Liver (tissue), 10 donors: ENCODE measurements at places on chromosomes 5 and 9.

DNA sequence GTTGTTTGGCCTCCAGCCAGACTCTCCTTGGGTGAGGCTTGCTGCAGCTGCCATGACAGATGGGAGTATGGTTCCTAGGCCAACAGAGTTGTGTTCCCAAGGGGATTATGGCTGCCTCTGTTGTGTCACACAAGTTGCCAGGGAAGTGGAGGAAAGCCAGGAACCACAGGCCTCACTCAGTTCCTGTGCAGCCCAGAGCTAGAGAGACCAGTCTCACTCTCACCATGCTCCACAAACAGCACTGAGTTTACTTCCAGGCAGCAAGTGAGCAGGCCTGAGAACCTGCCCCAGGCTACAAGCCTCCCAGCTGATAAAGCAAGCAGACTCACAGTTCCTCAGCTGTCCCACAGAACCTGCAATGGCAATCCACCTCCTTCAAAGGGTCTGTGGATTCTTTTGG, 273.6 kb upstream of the TAS2R1 start:
- no peak overlapping the region for H3K4me3 ChIP-seq
- no peak for DNase-seq
- H3K27me3 ChIP-seq, result no peaks in the 10 kb centered on the region
- no peaks in the 10 kb centered on the region for H3K36me3 ChIP-seq

- no peak for DNase-seq
- H3K4me1 ChIP-seq, result no peaks in the 10 kb centered on the region
- H3K27me3 ChIP-seq, result no peaks in the 10 kb centered on the region
- no peaks in the 10 kb centered on the region for H3K36me3 ChIP-seq
- no peak overlapping the region for H3K4me3 ChIP-seq
Observed at GRCh38 chr5:178640331-178641045, 13.6 kb upstream of the CLK4 start.

DNA sequence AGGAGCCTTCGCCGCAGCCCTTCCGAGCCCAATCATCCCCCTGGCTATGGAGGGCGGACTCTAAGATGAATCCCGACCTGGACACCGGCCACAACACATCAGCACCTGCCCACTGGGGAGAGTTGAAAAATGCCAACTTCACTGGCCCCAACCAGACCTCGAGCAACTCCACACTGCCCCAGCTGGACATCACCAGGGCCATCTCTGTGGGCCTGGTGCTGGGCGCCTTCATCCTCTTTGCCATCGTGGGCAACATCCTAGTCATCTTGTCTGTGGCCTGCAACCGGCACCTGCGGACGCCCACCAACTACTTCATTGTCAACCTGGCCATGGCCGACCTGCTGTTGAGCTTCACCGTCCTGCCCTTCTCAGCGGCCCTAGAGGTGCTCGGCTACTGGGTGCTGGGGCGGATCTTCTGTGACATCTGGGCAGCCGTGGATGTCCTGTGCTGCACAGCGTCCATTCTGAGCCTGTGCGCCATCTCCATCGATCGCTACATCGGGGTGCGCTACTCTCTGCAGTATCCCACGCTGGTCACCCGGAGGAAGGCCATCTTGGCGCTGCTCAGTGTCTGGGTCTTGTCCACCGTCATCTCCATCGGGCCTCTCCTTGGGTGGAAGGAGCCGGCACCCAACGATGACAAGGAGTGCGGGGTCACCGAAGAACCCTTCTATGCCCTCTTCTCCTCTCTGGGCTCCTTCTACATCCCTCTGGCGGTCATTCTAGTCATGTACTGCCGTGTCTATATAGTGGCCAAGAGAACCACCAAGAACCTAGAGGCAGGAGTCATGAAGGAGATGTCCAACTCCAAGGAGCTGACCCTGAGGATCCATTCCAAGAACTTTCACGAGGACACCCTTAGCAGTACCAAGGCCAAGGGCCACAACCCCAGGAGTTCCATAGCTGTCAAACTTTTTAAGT, 819 bp downstream of the ADRA1B start:
- H3K27me3 ChIP-seq, result no peaks in the 10 kb centered on the region
- DNase-seq, result no peak
- peaks cover 55% of the 10 kb centered on the region for H3K4me1 ChIP-seq
- H3K36me3 ChIP-seq, result no peaks in the 10 kb centered on the region
- H3K4me3 ChIP-seq, result peak overlapping the region; percentile 65
- peak overlapping the region; percentile 76 for H3K27ac ChIP-seq

- DNase-seq, result no peak
- no peak overlapping the region for H3K4me3 ChIP-seq
- no peak overlapping the region for H3K27ac ChIP-seq
- no peaks in the 10 kb centered on the region for H3K4me1 ChIP-seq
- H3K27me3 ChIP-seq, result no peaks in the 10 kb centered on the region
Observed at GRCh38 chr5:22329683-22330082, 523.5 kb downstream of the CDH12 start.

DNA sequence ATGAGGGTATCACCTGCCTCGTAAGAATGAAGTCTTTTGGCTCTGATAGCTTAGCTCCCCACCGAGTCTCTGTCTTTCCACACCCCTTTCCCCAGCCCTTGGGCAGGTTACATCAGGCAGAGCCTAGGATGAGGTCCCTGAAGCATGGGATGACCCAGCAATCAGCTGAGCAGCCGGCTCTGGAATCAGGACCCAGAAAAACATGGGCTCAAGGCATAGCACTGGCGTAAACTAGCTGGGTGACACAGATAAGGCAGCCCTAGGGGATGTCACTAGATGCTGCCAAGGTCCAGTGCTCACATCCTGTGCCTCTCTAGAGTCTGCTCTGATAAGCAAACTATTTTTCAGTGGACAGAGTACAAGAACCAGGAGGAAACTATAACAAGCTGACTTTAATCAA, 26.6 kb downstream of the IDNK start:
- DNase-seq, result peak; percentile 55
- no peak overlapping the region for H3K27ac ChIP-seq
- no peak overlapping the region for H3K4me3 ChIP-seq
- no peaks in the 10 kb centered on the region for H3K27me3 ChIP-seq
- H3K4me1 ChIP-seq, result no peaks in the 10 kb centered on the region
- H3K36me3 ChIP-seq, result no peaks in the 10 kb centered on the region

- H3K4me1 ChIP-seq, result no peaks in the 10 kb centered on the region
- no peaks in the 10 kb centered on the region for H3K27me3 ChIP-seq
- DNase-seq, result no peak
- H3K36me3 ChIP-seq, result no peaks in the 10 kb centered on the region
- H3K4me3 ChIP-seq, result no peak overlapping the region
Observed at GRCh38 chr9:89491694-89492093, 6.2 kb downstream of the SEMA4D start.

DNA sequence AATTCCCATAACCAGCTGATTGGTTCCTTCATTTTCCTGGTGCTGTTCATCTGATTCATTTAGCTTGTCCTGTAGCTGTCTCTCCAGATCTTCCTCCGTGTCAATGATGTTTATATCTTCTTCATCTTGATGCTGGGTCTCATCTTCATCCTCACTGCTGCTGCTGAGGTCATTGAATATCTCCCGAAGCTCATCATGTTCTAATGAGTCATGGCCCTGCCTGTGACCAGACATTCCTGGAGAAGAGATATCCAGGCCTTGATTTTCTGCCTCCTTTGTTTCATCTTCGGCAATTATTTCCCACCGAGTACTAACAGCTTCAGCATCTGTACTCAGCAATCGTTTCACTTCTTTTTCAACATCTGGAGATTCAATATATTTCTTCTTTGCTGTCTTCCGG, 1.4 kb downstream of the TAF7 start:
- peaks cover 5% of the 10 kb centered on the region for H3K4me1 ChIP-seq
- no peak overlapping the region for H3K4me3 ChIP-seq
- no peak overlapping the region for H3K27ac ChIP-seq
- peaks cover 25% of the 10 kb centered on the region for H3K36me3 ChIP-seq
- no peak for DNase-seq
- no peaks in the 10 kb centered on the region for H3K27me3 ChIP-seq

DNA sequence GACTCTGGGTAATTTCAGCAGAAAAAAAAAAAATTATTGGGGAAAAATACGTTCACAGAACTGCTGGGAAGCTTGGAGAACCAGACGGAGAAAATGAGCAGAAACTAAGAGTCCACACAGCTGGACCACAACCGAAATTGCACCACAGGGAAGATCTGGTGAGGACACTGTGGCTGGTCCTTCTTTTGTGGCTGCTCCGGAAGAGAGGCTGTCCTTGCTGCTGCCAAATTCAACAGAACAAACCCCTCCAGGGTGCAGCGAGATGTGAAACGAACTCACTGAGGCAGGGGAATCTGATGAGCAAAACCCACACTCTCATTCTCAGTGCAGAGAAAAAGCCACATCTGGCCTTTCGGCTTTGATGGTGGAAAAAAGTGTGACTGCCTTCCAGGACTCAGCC, 200.0 kb downstream of the ACTL7B start:
- H3K27me3 ChIP-seq, result no peaks in the 10 kb centered on the region
- H3K4me3 ChIP-seq, result no peak overlapping the region
- H3K4me1 ChIP-seq, result no peaks in the 10 kb centered on the region
- no peaks in the 10 kb centered on the region for H3K36me3 ChIP-seq

DNA sequence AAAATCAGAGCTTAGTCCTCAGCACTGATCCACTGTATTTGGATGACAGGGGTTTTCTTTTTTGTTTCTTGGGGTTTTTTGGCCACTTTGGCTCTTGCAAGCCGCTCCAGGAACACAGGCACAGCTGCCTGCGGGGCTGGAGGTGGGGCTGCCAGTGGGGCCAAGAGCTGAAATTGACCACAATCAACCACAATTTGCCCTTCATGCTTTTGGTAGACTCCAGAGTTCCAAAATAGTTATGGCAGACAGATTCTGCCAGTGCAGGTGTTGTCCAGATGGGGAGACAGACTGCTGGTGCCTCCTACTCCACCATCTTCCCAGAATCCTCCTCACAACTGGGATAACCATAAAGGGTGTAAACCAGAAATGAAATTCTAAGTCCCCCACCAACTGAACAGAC, 36.5 kb downstream of the PLEKHG4B start:
- H3K27me3 ChIP-seq, result no peaks in the 10 kb centered on the region
- no peak for DNase-seq
- no peaks in the 10 kb centered on the region for H3K4me1 ChIP-seq
- no peak overlapping the region for H3K27ac ChIP-seq
- H3K36me3 ChIP-seq, result no peaks in the 10 kb centered on the region
- no peak overlapping the region for H3K4me3 ChIP-seq

DNA sequence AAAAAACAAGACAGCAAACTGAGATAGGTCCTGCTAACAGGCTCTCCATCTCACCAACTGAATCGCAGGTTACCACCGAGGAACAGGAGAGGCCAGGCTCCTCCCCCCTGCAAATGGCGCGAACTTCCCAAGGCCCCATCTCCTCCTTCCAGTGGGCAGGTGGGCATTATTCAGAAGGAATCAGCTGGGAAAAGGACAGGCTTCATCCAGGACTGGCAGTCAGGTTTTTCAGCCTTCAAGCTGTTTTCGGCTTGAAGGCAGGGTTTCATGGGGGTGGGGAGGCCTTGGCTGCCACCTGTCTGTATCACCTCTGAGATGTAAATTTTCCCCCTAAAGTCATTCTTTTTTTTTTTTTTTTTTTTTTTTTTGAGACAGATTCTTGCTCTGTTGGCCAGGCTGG, 79.4 kb downstream of the SFXN1 start:
- no peaks in the 10 kb centered on the region for H3K36me3 ChIP-seq
- DNase-seq, result no peak
- no peak overlapping the region for H3K27ac ChIP-seq
- peaks cover 3% of the 10 kb centered on the region for H3K27me3 ChIP-seq

DNA sequence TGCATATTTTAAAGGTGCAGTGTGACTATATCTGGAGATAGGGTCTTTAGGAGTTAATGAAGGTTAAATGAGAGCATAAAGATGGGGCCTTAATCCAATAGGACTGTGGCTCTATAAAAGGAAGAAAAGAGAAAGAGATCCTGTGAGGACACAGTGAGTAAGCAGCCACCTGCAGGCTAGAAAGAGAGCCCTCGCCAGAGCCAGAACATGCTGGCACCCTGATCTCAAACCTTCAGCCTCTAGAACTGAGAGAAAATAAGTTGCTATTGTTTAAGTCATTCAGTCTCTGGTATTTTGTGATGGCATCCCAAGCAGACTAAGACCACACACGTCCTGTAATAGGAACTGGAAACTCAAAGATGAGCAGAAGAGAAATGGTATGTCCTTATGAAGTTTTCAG, 41.0 kb downstream of the RNF180 start:
- no peak for DNase-seq
- H3K4me3 ChIP-seq, result no peak overlapping the region
- no peaks in the 10 kb centered on the region for H3K27me3 ChIP-seq
- H3K36me3 ChIP-seq, result no peaks in the 10 kb centered on the region

DNA sequence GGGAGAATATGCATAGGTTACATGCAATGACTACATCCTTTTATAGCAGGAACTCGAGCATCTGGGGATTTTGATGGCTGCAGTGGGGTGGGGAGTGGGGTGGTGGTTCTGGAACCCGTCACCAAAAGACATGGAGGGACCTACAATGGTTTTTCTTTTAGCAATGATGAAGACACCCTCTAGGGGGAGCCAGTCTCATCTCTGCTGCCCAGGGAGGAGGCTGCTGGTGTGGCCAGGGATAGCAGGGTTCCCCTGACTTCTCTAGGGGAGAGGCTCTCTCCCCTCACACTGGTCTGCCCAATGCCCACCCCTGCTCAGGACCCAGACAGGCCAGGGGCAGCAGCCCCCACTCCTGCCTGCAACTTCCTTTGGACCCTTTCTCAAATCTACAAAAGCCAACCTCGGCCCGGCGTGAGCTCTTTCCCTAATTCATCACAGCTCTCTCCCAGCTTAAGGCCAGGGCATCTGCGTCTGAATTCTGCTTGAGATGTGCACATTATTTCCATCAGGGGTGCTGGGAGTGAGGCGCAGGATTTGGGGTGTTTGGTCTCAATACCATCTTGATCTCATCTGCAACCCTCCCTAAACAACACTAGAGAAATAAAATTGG, 73.6 kb upstream of the RETREG1 start:
- no peaks in the 10 kb centered on the region for H3K27me3 ChIP-seq
- no peaks in the 10 kb centered on the region for H3K4me1 ChIP-seq
- no peak overlapping the region for H3K4me3 ChIP-seq
- H3K27ac ChIP-seq, result no peak overlapping the region

DNA sequence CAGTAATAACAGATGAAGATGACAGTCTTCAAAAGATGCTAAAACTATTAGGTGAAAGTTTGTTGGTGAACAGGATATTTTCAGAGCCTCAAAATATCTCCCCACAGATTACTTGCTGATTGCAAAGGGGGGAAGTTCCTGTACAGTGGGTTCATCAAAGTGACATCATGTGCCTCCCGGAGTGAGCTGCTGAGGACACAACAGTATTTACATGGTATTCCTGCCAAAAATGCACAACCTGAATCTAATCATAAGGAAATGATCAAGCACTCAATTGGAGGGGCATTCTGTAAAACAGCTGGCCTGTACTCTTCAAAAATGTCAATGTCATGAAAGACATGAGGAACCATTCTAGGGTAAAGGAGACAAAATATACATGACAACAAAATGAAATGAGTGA, 18.9 kb upstream of the GLIS3 start:
- H3K27me3 ChIP-seq, result no peaks in the 10 kb centered on the region
- no peaks in the 10 kb centered on the region for H3K4me1 ChIP-seq
- no peaks in the 10 kb centered on the region for H3K36me3 ChIP-seq
- no peak overlapping the region for H3K4me3 ChIP-seq

- H3K36me3 ChIP-seq, result peaks cover 5% of the 10 kb centered on the region
- H3K27ac ChIP-seq, result peak overlapping the region; percentile 43
- H3K4me3 ChIP-seq, result no peak overlapping the region
- no peaks in the 10 kb centered on the region for H3K27me3 ChIP-seq
Observed at GRCh38 chr5:113119246-113119924, 142.8 kb downstream of the DCP2 start.
